ENCODE measurements at places on chromosomes 4 and X.

DNA sequence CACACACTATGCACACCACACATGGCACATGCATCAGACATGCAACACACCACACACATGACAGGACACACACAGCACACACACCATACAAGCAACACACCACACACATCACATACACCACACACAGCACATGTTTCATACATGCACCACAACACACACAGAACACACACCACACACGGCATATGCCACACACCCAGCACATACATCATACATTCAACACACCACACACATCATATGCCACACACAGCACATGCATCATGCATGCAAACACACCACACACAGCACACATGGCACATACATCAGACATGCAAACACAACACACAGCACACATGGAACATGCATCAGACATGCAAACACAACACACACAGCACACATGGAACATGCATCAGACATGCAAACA lies 80.7 kb upstream of the LRPAP1 start:
- no peak for DNase-seq

GRCh38 chrX:46268412-46268811 lies 276.8 kb downstream of the ZNF674 start:
- no peak for DNase-seq

GRCh38 chrX:138946926-138947325 lies 235.4 kb upstream of the FGF13 start:
- no peak for DNase-seq

GRCh38 chr4:30962939-30963338 lies 242.8 kb downstream of the PCDH7 start:
- no peak for DNase-seq

DNA sequence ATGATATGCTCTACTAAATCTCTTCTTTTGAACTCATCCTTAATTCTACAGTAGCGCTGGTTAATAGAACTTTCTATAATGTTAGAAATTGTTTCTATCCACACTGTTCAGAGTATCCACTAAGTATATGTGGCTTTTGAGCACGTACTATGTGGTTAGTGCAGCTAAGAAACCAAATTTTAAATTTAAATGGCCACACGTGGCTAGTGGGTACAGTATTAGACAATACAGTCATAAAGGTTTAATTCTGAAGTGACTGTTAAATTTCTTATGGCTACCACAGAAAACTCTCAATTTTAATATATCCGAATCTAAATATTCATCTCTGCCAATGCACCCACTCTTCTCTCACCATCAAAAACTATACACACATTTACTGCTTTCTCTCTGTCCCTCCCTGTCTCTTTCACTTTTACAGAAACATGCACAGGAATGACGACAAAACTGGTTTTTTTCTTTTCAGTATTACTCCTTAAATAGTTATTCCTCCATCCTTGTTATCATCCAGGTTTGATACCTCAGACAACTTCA lies 583.9 kb downstream of the KCTD8 start:
- no peak for DNase-seq

DNA sequence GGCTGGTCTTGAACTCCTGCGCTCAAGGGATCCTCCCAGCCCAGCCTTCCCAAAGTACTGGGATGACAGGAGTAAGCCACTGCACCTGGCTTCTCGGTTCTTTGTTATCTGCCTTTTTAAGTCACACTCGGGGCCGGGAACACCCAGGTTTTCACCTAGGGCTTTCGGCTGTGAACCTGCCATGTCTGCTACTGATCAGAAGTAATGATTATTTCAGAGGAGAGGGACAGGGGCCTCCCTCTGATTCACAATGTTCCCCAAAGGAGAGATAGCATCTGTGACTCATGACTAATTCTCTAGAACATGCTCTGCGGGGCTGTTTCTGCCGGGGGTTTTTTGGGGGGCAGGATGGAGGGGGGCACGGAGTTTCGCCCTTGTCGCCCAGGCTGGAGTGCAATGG lies 26.9 kb downstream of the CRLF2 start:
- no peak for DNase-seq

DNA sequence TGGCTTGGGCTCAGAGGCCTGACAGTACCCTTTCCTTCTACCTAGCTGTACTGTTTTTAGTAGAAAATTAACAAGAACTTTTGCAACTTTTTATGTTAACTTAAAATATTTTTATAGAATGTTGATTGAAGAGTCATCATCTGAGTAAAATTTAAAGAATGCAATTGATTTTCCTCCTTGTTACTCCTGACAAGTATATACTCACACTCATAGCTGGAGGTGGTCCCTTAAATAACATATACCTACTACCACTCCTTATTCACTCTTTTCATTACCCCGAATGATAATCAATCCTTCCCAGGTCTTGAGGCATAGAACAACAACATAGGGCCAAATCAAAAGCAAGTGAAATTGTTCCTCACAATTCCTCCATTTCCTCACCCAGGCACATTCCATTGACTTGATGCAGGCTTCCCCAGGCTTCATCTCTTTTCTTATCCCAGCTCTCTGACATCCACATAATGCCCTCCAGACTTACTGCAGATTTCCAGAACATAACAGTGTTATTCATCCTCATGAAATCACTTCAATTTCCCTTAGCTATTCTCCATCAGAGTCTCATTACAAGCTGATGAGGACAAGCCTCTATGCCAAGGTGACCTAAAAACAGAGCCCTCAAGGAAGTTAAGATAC lies 73.2 kb upstream of the ANXA10 start:
- DNase-seq, result no peak

- DNase-seq, result no peak
These were observed 54.5 kb downstream of the RS1 start for GRCh38 chrX:18617407-18617750.

DNA sequence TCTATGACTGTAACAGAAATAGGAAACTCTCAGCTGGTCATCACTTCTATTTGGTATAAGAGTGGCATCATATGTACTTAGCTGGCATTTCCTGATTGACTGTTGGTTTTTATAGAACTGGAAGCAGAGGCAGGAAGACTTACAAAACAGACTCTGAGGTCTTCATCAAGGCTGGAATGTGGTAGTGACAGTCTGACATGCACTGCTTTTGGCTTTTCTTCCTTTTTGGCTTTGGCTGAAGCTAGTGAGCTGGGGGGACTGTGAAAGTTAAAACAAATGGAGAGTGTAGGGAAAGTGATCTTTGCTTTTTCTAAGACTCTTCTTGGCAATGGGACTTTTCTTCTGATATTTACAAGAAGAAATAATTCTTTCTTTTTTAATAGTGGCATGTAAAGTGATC lies 121.1 kb upstream of the SLC4A4 start:
- no peak for DNase-seq

GRCh38 chr4:99536271-99536670 lies 25.4 kb downstream of the C4orf17 start:
- DNase-seq, result no peak

GRCh38 chr4:106775636-106776035 lies 260.5 kb downstream of the DKK2 start:
- DNase-seq, result no peak

GRCh38 chrX:1486177-1486576 lies 33.5 kb upstream of the ASMTL start:
- no peak for DNase-seq

GRCh38 chrX:103503163-103503852 lies 16.0 kb downstream of the RAB40A start:
- no peak for DNase-seq

DNA sequence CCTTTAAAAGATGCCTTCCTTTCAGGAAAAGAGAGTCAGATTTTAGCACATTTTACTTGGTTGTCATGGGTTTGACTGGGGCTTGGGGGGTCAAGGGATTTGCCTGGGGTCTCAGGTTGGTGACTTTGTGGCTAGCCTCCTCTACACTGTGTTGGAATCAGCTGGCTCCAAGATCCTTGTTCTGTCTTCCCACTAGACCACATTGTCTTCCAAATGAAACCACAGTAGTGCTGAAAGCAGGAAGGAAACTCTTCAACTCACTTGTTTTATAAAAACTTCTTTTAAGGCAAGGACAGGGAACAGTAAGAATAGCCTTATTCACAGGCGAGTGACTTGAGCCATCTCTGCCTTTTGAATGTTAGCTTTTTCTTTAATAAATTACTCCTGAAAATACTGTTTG lies 37.0 kb upstream of the OTUD4 start:
- no peak for DNase-seq

GRCh38 chr4:103204111-103204510 lies 6.0 kb upstream of the CENPE start:
- DNase-seq, result no peak

DNA sequence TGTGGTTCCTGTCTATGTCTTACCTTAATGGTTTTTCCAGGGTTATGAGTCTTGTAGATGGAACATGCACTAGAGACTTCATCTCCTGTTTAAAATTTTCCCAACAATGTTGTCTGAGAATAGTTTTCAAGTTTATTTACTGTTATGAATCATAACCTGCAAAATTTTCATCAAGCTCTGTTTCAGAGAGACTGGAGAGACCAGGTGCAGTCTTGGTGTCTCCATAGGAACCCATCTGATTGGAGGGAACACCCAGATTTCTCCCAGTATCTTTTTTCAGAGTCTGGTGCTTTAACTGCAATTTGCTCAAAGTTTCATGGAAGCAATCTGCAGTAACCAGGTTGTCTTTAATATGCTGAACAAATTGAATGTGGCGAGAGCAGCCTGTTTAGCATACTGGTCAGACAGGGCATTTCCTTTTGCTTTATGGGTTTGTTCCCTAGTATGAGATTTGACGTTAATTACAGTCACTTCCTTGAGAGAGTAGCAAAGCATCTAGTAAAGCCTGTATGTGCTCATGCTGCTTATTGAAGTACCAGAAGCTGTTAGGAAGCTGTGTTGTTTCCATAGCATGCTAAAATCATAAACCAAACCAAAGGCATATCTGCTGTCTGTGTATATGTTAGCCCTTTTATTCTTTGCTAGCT lies 18.8 kb upstream of the VSIG1 start:
- no peak for DNase-seq

DNA sequence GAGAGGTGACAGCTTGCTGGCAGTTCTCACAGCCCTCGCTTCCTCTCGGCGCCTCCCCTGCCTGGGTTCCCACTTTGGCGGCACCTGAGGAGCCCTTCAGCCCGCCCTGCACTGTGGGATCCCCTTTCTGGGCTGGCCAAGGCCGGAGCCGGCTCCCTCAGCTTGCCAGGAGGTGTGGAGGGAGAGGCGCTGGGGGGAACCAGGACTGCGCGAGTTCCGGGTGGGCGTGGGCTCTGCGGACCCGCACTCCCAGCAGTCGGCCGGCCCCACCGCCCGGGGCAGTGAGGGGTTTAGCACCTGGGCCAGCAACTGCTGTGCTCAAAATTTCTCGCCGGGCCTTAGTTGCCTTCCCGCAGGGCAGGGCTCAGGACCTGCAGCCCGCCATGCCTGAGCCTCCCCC lies 47.0 kb upstream of the PTPN13 start:
- no peak for DNase-seq

DNA sequence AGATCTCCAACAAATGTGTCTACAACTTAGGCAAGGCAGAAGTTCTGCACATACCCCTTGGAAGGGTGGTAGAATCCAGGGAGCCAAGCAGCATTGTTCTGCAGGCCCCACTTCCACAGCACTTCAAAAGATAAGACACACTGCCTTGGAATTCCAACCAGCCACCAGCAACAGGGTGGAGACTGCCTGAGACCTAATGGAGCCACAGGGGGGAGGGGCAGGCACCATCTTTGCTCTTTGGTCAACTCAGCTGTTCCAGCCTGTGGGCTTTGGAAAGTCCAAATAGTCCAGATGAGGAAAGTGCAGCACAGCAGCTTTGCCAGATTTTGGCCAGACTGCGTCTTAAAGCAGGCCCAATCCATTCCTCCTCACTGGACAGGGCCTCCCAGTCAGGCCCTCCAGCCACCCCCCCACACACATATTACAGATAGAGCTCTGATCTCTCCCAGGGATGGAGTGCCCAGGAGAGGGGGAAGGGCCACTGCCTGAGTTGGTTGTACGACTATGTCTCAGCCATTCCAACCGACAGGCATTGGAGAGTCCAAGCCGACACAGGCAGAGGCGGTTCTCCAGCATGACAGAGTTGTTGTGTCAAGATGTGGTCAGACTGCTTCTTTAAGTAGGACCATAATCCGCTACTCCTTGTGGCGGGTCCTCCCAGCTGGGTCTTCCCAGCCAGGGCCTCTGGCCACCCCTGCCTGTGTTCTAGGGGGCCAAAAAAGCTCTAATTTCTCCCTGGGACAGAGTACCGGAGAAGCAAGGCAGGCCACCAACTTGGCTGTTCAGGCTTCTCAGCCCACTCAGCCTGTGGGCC lies 42.5 kb upstream of the ANTXR2 start:
- DNase-seq, result no peak

GRCh38 chr4:1340181-1340747 lies 6.7 kb upstream of the UVSSA start:
- DNase-seq, result no peak

- no peak for DNase-seq
These were observed 129.1 kb downstream of the SHROOM4 start for GRCh38 chrX:50684871-50685270.

GRCh38 chr4:105129286-105130040 lies 17.2 kb upstream of the TET2 start:
- no peak for DNase-seq

GRCh38 chrX:5780821-5781220 lies 447.8 kb downstream of the NLGN4X start:
- DNase-seq, result no peak

- DNase-seq, result no peak
These were observed 344.3 kb downstream of the BCOR start for GRCh38 chrX:39753293-39753996.

DNA sequence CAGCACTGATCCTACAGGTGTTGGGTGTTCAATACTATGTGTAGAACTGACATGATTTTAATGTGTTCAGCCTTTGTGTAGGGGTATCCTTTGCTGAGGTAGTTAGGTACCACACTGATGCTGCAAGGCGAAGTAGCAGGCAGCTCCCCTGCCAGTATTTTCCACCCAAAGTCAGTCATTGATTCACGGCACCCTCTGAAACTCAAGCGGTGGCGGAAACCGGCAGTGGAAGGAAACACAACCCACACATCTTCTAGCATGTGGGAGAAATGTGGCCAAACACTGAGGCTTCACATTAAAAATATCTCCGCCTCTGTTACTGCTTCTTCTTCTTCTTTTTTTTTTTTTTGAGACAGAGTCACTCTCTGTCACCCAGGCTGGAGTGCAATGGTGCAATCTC lies 126.3 kb downstream of the AASDH start:
- no peak for DNase-seq

- DNase-seq, result no peak
These were observed 94.7 kb upstream of the NAP1L5 start for GRCh38 chr4:88792268-88792781.

- DNase-seq, result no peak
These were observed 16.9 kb downstream of the NKX3-2 start for GRCh38 chr4:13527192-13527980.

GRCh38 chrX:48558271-48558670 lies 16.0 kb upstream of the RBM3 start:
- DNase-seq, result no peak

DNA sequence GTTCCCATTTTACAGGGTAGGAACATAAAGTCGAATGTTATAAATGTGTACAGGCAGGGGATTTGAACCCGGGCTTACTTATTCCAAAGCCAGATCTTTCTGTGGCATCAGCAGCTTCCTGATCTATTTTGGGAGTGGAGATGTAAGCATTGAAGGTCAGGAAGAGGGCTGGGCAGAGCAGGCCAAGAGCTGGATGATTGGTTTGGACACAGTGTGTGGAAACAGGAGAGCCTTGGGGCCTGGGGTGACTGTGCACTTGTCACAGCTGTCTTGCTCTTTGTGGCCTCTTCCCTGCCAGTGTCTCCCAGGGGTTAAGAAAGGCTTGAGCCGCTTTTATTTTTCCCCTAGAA lies 127.9 kb upstream of the ENPP6 start:
- no peak for DNase-seq
